ENCODE measurements at places on chromosomes 2 and 18. TPM values are rescaled to one million over a fixed set of nuclear protein-coding genes. Genes with fewer than 3 reads are reported as not detected.

The ZCCHC2 gene
- 5.5 TPM for polyA plus RNA-seq

DNA sequence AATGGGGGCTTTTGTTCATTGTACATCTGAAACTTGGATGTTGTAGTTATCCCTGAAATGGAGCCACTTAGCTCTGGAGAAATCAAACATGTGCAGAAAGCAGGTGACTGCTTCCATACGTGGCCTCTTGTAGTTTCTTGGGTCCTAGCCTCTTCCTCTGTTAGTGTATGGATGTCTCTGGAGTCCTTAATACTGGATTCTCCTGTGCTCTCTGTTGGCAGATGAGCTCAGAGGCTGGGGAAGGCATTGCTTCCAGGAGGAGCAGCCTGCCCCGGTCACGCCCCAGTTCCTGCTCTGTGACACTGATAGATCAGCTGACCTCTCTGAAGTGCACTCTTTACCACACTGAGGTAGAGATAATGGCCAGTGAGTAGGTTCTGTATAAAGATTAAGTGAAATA, 176.2 kb downstream of the LDLRAD4 start:
- DNase-seq = no peak

DNA sequence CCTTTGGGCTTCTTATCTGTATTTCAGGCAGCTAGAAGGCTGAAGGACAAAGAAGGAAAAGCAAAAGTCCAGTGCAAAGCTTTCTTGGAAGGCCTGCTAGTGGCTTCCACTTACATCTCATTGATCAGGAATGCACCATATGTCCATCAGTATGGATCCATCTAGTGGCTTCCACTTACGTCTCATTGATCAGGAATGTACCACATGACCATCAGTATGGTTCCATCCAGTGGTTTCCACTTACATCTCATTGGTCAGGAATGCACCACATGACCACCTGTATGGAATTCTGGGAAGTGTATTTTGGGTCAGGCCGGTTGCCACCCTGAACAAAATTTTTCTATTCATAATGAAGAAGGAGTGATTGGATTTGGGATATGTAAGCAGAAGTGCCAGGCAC, 70.6 kb downstream of the LYPD6 start:
- no peak for DNase-seq

DNA sequence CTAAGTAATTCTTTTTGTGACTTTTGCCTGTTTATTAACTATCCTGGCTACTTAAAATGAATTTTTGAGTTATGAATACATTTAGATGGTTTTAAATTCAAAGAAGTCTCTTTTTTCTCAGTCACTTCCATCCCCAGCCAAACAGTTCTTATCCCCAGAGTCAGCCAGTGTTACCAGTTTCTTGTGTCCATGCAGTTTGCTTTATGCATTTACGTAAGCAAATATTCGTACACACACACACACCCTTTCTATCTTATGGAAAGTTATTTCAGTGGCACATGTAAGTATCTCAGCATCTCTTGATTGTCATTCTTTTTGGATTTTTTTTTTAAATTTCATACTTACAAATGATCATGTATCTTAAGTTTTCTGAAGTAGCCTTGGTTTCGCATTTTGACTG, 113.2 kb downstream of the NEDD4L start:
- DNase-seq = no peak

GRCh38 chr18:11533942-11534496, 75.4 kb upstream of the SLC35G4 start:
- DNase-seq = no peak

The ABCG5 gene
- not detected for polyA plus RNA-seq

The CXXC1 gene
- 39.0 TPM for polyA plus RNA-seq

- no peak for DNase-seq
Observed at GRCh38 chr18:68763083-68763482, 34.8 kb upstream of the CCDC102B start.

DNA sequence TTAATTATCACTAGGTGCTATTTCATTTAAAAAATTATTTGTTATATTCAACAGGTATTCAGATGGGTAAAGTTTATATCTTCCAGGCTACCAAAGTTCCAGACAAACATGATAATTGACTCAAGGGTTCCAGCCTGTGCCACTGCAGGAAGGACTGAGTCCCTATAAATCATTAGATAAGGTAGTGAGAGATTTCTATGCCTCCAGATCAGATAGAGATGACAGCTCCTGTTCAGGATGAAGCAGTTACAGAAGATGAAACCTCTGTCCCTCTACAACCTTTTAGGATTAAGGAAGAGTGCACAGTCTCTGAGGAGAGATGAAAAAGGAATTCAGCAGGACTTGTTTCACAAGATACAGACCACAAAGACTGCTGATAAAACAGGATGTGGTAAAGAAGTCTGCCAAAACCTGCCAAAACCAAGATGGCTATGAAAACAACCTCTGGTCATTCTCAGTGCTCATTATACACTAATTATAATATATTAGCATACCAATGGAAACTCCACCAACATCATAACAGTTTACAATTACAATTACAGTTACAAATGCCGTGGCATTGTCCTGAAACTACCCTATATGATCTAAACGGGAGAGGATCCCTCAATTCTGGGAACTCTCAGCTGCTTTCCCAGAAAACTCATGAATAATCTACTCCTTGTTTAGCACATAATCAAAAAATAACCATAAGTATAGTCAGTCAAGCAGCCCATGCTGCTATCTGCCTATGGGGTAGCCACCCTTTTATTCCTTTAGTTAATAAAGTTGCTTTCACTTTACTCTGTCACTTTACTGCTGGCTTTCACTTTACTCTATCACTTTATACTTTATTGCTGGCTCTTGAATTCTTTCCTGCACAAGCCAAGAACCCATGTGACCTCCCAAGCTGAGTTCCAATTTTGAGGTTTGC, 288.5 kb downstream of the PDE11A start:
- no peak for DNase-seq

The POTEI gene
- polyA plus RNA-seq = not detected

DNA sequence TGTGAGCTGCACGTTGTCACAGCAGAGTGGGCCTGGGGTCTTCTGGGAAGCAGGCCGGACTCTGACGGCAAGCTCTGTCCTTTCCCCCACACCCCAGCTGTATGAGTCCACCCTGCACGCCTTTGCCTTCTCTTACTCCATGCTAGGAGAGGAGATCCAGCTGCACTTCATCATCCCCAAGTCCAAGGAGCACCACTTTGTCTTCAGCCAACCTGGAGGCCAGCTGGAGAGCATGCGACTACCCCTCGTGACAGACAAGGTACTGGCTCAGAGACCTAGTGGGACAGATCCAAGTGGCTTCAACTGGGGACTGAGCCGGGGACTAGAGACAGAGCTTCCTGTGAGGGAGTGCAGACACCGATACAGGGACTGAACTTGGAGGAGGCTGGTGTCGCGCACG, 40.1 kb downstream of the NTSR2 start:
- DNase-seq = no peak

The XDH gene
- not detected for polyA plus RNA-seq

GRCh38 chr2:226330206-226330605, 469.4 kb downstream of the IRS1 start:
- no peak for DNase-seq

DNA sequence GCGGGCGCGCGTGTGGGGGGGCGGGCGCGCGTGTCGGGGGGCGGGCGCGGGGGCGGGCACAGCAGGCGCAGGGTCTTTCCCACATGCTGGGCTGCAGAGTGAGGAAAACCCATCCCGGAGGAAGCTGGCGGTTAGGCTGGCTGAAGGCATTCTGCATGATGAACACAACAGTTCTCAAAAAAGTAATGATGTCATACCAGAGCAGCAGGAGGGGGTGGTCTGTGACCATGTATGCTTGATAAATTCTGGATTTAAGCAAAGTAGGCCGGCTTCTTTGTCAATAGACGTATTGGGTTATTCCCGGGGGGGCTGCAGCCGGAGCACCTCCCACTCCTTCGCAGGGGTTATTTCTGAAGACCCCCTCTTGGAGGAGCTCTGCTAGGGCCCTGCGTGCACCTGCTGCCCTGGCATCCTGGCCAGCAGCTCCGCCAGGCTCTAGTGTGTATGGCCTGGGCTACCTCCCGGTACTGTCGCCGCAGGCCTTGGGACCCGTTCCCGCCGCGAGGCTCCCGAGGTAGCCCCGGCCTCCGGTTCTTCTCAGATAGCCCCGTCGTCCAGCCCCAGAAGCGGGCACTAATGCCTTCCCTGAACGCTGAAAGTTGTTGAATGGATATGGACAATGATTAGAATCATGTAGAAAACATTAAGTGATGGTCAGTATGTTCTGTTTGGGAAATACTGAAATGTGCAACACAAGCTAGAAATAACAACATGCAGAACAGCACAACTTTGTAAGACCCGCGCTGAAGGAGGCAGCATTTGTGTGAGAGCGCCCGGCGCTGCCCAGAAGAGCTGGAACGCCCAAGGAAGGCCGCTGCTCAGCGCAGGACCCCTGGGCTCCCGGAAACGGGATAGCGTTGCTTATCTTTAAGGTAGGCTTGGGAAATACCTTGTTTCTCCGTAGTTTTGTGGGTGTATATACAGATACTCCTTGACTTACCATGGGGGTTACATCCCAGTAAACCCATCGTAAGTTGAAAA, 101.4 kb upstream of the RAB6C start:
- DNase-seq = no peak

DNA sequence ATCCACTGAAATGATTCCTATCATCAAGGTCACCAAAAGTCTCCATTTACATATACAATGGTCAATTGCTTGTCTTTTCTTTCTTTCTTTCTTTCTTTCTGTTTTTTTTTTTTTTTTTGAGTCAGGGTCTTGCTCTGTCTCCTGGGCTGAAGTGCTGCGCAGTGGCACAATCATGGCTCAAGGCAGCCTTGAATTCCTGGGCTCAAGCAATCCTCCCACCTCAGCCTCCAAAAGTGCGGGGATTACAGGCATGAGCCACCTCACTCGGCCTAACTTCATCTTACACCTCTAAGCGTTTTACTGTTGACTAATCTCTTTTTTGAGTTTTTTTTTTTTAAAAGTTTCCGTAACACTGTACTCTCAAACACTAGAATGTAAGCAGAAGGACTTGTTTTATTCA, 867 bp downstream of the SF3B6 start:
- DNase-seq = no peak
